ENCODE measurements at places on chromosomes 4 and X.

DNA sequence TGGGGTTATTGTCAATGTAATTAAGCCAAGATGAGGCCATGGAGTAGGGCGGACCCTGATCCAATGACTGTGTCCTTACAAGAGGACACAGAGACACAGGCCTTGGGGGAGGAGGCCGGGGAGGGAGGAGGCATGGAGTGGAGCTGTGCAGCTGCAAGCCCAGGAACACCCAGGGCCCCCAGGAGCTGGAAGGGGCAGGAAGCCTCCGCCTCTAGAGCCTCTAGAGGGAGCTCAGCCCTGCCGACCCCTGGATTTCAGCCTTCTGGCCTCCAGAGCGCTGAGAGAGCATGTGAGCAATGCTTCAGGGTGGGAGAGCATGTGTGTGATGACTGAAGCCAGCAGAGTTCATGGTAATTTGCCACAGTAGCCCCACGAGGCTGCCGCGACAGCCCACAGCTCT, 234.6 kb downstream of the AFAP1 start:
- DNase-seq = no peak

GRCh38 chr4:182716192-182716591, 201.0 kb downstream of the DCTD start:
- no peak for DNase-seq

GRCh38 chr4:10237131-10237530, 120.5 kb upstream of the WDR1 start:
- no peak for DNase-seq

GRCh38 chr4:99390055-99390454, 37.5 kb upstream of the ADH1C start:
- DNase-seq = no peak

DNA sequence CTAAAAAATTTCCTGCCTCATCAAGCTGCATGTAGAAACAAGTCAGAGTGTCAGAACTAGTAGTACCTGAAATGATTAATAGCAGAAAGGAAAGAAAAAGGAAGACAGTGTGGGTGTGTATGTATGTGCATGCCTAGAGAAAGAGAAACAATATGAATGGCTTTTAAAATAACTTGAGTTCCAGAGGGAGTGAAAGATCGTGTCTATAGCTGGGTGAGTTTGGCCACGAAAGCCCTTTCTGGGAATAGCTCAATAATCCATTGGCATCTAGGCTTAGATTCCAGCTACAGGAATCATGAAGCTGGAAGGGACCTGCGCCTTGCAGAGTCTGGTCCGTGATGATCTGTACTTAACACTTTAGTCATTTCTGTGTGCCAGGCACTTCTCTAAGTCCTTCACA, 195.6 kb downstream of the RAPGEF2 start:
- DNase-seq = no peak

DNA sequence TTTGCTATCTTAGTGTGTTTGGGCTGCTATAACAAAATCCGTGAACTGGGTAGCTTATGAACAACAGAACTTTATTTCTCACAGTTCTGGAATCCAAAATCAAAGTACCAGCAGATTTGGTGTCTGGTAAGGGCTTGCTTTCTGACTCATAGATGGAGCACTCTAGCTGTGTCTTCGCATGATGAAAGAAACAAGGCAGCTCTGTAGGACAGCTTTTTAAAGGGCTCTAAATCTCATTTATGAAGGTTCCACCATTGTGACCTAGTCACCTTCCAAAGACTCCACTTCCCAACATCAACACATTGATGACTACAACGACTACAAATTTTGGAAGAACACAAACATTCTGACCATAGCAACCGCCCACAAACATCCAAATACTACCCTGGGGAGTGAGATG, 158.6 kb upstream of the LCORL start:
- no peak for DNase-seq

GRCh38 chr4:82223715-82224114, 150.1 kb downstream of the HNRNPD start:
- DNase-seq = no peak

DNA sequence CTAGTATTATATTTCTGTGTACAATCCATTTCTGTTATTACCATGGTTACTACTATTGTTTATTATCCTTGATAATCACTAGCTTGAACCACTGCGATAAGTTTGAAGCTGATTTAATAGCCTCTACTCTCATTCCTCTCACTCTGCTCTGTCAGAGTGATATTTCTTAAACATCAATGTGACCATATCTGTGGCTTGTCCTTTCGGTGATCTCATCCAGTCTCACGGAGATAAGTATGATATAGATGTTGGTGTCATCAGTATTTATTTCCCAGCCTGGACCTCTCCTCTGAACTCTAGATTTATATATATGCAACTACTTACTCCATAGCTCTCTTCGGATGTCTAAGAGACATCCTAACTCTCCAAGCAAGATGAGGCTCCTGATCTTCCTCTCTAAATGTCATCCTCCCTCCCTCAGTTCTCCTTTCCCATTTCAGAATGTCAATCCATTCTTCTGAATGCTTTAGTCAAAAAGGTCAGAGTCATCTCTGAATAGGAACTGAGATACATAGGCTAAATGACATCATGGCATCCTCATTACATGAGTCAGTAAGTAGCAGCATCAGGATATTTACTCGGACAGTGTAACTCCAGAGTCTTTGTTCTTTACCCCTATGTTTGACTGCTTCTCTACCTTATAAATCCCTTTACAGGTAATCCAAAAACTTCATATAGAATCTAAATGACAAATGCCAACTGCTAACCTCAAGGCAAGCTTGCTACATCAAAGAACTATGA, 129.5 kb downstream of the PACRGL start:
- DNase-seq = no peak

DNA sequence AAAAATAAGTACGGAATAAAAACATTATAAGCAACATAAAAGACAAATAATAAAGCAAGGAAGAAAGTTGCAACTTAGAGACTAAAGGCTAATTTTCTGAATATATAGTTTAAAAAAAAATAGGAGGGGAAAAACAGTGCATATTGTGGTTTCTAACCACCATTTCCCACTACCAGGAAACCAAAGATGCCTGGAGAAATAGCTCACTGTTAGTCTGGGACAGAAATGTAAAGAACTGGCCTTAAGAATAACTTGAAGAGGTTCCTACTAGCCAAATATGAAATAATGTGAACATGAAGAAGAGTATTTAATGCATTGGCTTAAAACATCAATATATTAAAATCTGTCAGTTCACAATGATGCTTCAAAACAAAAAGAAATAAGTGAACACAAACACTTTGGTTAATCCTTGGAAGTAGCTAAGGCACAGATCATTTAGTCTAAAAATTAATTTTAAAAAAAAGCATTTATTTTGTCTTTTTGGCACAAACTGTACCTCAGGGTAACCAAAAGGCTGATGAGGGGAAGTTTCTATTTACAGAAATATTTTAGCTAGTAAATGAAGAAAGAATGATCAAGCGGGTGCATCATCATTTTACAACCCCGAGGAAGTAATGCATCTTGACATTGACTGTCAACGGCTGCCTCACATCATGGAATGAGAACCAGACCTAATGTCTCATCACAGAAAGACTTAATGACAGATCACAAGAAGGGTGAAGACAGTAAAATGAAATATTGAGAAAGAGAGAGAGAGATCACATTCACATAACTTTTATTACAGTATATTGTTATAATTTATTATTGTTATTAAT, 297.2 kb upstream of the LDB2 start:
- DNase-seq = no peak

GRCh38 chr4:98446499-98447375, 185.6 kb downstream of the RAP1GDS1 start:
- no peak for DNase-seq
